ENCODE measurements at places on chromosomes 5 and 9.

- DNase-seq: no peak
Observed at GRCh38 chr9:98994172-98995058, 50.7 kb downstream of the COL15A1 start.

- no peak for DNase-seq
Observed at GRCh38 chr9:127938298-127938690, 640 bp upstream of the DPM2 start.

DNA sequence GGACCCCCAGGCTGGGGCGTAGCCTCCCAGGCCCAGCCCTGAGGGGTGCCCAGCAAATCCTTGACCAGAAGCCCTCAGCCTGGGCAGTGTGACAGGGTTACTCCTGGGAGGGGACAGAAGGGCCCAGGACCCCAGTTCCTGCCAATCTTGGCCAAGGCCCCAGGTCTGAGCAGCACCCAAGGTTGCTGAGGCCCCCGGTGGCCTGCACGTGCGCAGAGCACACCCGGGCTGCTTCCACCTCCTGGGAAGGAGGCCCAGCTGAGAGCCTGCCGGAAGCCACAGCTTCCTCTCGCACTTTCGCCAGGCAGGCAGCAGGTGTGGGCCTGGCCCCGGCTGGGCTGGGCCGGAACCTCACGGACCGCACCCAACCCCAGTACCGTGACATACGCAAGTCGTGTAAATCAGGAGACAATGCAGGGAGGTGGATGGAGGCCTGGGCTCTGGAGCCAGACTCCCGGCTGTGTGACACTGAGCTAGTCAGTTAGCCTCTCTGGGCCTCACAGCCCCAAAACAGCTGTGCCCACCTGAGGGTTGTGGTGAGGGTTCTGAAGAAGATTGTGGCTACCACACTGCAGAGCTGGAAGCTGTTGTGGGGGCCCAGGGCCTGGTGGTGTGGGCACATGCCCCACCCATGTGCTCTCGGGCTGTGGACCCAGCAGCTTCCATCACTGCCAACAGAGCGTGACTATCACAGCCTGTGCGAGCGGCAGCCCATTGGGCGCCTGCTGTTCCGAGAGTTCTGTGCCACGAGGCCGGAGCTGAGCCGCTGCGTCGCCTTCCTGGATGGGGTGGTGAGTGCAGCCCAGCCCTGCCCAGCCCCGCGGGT is 5.1 kb downstream of the GRK6 start:
- no peak for DNase-seq

GRCh38 chr5:88664645-88665044 is 218.3 kb downstream of the MEF2C start:
- peak; percentile 51 for DNase-seq

DNA sequence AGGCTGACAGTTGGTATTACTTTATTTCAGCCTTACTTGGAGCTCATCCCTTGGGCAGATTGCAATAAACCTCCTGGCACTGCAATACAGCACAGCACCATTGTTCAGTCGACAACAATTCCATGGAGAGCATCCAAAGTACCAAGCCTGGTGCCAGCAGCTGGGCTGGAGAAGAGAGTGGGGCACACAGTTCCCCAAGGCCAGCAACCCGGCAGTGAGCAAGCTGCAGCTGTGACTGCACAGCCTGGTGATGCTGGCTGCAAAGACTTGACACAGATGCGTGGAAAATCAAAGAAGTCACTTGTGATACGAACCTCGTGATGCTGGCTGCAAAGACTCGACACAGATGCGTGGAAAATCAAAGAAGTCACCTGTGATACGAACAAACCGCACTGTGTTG is 125.4 kb downstream of the ATPSCKMT start:
- DNase-seq: no peak

DNA sequence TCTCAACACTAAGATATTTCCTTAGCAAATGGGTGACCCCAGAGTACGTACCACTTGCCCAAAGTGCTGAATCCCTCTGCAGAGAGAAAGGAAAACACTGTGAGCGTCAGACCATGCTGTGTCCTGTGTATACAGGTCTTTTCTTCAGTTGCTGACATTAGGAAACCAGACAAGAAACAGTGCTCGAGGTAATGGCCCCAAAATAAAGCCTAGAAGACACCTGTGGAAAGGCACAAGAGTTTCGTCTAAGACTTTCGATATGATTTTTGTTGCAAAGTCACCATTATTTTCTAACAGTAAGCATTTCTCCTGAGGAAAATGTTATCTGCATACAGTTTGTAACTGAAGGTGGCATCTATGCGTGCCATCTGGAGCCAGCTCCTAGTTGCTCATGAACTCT is 62.0 kb upstream of the SIMC1 start:
- no peak for DNase-seq

DNA sequence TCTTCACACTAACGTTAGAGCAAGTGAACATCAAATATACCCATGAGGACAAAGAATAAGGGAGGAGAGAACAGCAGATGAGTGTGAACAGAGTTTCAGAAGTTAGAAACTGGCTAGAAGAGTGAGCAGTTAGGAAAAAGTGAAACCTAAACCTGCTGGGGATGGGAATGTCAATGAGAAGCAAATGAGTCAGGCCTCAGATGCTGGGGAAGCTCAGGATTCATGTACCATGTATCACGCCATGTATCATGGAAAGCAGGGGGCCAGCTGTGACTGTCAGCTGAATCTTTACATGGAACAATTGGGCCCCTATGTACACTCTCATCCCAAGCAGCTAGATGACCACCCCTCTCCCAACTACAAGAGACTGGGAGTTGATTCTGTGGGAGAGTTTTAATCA is 16.2 kb downstream of the GDF9 start:
- no peak for DNase-seq

- no peak for DNase-seq
Observed at GRCh38 chr5:20615888-20616563, 628.0 kb upstream of the CDH18 start.

DNA sequence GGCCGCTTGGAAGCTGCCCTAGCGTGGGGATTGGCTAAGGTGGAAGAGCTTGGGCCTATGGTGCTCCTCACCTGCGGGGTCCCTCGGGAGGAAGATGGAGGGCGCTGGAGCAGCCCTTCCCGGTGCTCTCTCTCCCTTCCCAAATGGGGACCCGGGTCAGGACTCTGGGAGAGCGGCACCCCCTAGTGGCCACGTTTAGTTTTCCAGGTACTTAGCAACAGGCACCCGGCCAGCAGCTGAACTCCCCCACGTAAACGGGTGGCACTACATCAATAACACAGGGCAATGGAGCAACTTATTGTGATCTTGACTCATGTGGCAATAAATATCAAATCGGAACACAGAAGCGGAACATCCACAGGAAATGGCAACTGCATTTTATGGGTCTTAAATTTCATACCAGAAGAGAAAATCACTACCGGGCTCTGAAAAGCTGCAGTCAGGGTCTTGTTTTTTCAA is 316.6 kb downstream of the AGTPBP1 start:
- DNase-seq: peak; percentile 71

GRCh38 chr9:18909140-18910018 is 123.6 kb downstream of the SAXO1 start:
- DNase-seq: no peak

GRCh38 chr5:2840372-2840915 is 89.0 kb upstream of the IRX2 start:
- no peak for DNase-seq

All from astrocyte of the spinal cord (primary cell).